ENCODE measurements at places on chromosomes 5 and 9. TPM values are rescaled to one million over a fixed set of nuclear protein-coding genes. Genes with fewer than 3 reads are reported as not detected.

Gene GABRA6
- polyA plus RNA-seq, result not detected

Gene LRRC8A
- polyA plus RNA-seq, result 111 TPM

Gene FBXO38
- 9.0 TPM for polyA plus RNA-seq

Gene ADAMTS6
- polyA plus RNA-seq, result 0.74 TPM

Gene FEM1C
- 4.4 TPM for polyA plus RNA-seq

GRCh38 chr9:124254261-124254682, 3.5 kb upstream of the NEK6 start:
- no peak overlapping the region for H3K4me3 ChIP-seq
- no peaks in the 10 kb centered on the region for H3K27me3 ChIP-seq
- H3K36me3 ChIP-seq, result no peaks in the 10 kb centered on the region
- DNase-seq, result no peak
- no peak overlapping the region for H3K27ac ChIP-seq
- H3K4me1 ChIP-seq, result peaks cover 6% of the 10 kb centered on the region

DNA sequence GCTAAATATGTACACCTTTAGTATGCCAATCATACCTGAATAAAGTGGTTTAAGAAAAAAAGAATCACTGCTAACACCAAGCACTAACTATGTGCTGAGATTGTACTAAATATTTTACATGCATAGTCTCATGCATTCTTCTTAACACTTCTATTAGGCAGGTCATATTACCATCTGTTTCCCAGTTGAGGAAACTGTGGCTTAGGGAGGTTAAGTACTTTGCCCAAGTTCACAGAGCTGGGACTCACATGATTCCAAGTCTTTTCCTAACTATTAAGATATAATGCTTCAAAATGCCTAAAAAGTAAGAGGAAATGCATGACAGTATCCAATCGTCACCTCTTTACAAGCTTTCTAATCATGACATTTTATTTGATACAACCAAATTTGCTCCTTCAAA, 69.2 kb upstream of the PLPP6 start:
- no peaks in the 10 kb centered on the region for H3K27me3 ChIP-seq
- no peak overlapping the region for H3K27ac ChIP-seq
- no peaks in the 10 kb centered on the region for H3K36me3 ChIP-seq
- DNase-seq, result no peak
- no peak overlapping the region for H3K4me3 ChIP-seq

DNA sequence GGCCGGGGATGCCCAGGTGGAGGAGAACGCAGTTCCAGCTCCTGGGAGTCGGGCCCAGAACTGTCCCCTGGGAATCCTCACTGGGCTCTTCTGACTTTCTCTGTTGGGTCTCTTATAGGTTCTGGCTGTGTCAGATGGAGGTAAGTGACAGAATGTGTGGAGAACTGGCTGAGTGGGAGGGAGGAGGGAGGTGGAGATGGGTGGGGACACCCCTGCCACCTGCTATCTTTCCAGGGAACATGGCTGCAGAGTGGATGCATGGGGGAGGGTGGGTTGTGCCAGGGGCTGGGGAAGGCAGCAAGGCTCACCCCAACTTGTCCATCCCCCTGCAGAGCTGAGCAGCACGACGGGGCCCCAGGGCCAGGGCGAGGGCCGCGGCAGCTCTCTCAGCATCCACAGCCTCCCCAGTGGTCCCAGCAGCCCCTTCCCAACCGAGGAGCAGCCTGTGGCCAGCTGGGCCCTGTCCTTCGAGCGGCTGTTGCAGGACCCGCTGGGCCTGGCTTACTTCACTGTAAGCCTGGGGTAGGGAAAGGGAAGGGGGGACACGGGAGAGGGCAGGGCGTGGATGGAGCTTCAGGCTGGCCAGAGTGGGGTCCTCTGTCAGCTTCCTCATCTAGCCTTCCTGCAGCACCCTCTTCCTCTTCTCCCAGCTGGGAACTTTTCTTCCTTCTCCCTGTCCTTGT, 8.3 kb downstream of the RGS14 start:
- no peaks in the 10 kb centered on the region for H3K36me3 ChIP-seq
- H3K27ac ChIP-seq, result peak overlapping the region; percentile 72
- DNase-seq, result no peak
- H3K27me3 ChIP-seq, result peaks cover 14% of the 10 kb centered on the region

- H3K4me3 ChIP-seq, result no peak overlapping the region
- H3K27me3 ChIP-seq, result no peaks in the 10 kb centered on the region
- H3K4me1 ChIP-seq, result no peaks in the 10 kb centered on the region
These were observed 8.6 kb downstream of the GCNT4 start for GRCh38 chr5:75043633-75044264.

DNA sequence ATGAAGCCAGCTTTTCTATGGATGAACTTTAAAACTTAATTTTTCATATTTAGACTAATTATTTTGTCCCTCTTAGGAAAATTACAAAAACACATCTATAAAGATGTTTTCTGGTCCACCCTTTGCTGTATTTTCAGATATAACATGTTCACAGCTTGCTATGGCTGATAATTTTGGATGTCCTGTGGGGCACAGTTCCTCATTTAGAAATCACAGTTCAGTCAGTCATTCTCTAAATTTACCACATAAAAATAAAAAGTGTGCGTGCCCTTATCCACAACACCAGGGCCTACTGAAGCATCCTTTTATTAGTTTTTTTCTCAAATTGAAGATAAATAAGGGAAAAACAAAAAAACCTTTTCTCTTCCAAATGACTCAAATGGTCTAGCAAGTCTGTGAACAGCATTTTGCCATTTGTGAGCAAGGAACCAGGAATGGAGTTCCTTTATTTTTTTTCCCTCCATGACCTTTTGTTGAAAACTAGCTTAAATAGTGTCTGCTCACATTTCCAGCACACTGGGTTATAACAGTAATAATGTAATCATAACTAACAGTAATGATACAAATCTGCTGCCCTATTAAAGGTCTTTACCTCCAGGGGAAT, 87.1 kb downstream of the CEMIP2 start:
- H3K4me1 ChIP-seq, result no peaks in the 10 kb centered on the region
- no peak for DNase-seq
- H3K27ac ChIP-seq, result no peak overlapping the region
- H3K27me3 ChIP-seq, result no peaks in the 10 kb centered on the region
- H3K4me3 ChIP-seq, result no peak overlapping the region
- H3K36me3 ChIP-seq, result no peaks in the 10 kb centered on the region

- no peak for DNase-seq
- H3K4me1 ChIP-seq, result peaks cover 6% of the 10 kb centered on the region
- peaks cover 11% of the 10 kb centered on the region for H3K36me3 ChIP-seq
- H3K27me3 ChIP-seq, result no peaks in the 10 kb centered on the region
- no peak overlapping the region for H3K4me3 ChIP-seq
These were observed 98.9 kb downstream of the MAP1B start for GRCh38 chr5:72206160-72206559.

GRCh38 chr9:90979639-90980038, 178.0 kb downstream of the SYK start:
- H3K27ac ChIP-seq, result no peak overlapping the region
- no peaks in the 10 kb centered on the region for H3K27me3 ChIP-seq
- H3K36me3 ChIP-seq, result no peaks in the 10 kb centered on the region
- H3K4me3 ChIP-seq, result no peak overlapping the region

- H3K36me3 ChIP-seq, result no peaks in the 10 kb centered on the region
- no peak for DNase-seq
- no peak overlapping the region for H3K4me3 ChIP-seq
- H3K27me3 ChIP-seq, result no peaks in the 10 kb centered on the region
- no peak overlapping the region for H3K27ac ChIP-seq
These were observed 3.2 kb upstream of the TERT start for GRCh38 chr5:1298067-1298551.

GRCh38 chr9:77424993-77425392, 223.1 kb downstream of the GNA14 start:
- H3K4me3 ChIP-seq, result no peak overlapping the region
- no peaks in the 10 kb centered on the region for H3K27me3 ChIP-seq
- H3K36me3 ChIP-seq, result no peaks in the 10 kb centered on the region
- H3K4me1 ChIP-seq, result no peaks in the 10 kb centered on the region
- no peak for DNase-seq

GRCh38 chr5:103333376-103333775, 74.8 kb downstream of the MACIR start:
- H3K4me1 ChIP-seq, result no peaks in the 10 kb centered on the region
- no peak overlapping the region for H3K4me3 ChIP-seq
- H3K27ac ChIP-seq, result no peak overlapping the region
- DNase-seq, result no peak

DNA sequence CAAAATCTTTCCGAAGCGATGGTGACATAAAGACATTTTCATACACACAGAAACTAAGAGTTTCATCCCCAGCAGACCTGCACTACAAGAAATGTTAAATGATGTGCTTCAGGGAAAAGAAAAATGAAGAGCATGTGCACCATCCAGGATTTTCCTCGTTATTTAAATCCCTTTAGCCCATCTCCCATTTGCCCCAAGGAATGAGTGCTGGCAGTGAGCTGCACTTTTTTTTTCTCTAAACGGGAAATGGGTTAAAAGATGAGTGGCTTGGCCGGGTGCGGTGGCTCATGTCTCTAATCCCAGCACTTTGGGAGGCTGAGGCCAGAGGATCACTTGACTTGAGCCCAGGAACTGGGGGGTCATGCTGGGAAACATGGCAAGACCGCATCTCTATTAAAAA, 6.8 kb upstream of the LRRC14B start:
- no peak for DNase-seq
- no peak overlapping the region for H3K4me3 ChIP-seq
- H3K4me1 ChIP-seq, result peaks cover 10% of the 10 kb centered on the region
- peaks cover 13% of the 10 kb centered on the region for H3K36me3 ChIP-seq

- H3K27ac ChIP-seq, result no peak overlapping the region
- H3K36me3 ChIP-seq, result no peaks in the 10 kb centered on the region
- DNase-seq, result no peak
- no peaks in the 10 kb centered on the region for H3K4me1 ChIP-seq
- no peak overlapping the region for H3K4me3 ChIP-seq
These were observed 28.5 kb upstream of the PUM3 start for GRCh38 chr9:2872250-2872930.

GRCh38 chr9:96442491-96442890, 7.5 kb upstream of the HABP4 start:
- no peaks in the 10 kb centered on the region for H3K36me3 ChIP-seq
- no peak for DNase-seq
- no peaks in the 10 kb centered on the region for H3K27me3 ChIP-seq
- no peaks in the 10 kb centered on the region for H3K4me1 ChIP-seq
- no peak overlapping the region for H3K4me3 ChIP-seq

DNA sequence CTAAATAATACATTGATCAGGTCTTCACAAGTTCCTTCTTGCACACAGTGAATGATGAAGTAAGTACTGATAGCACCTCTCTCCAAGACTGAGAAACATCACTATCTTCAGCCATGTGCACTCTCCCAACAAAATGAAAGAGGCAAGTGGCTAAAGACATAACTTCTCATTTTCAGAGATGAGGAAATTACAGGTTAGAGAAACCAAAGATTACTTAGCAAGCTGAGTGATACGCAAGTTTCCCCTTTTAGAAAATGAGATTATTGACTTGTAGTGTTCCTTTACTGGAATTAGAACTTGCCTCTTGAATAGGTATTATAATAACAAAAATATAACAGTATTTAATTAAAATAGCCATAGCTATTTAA, 21.6 kb downstream of the CEMIP2 start:
- no peaks in the 10 kb centered on the region for H3K27me3 ChIP-seq
- H3K4me3 ChIP-seq, result no peak overlapping the region
- H3K27ac ChIP-seq, result no peak overlapping the region
- H3K4me1 ChIP-seq, result peaks cover 6% of the 10 kb centered on the region
- H3K36me3 ChIP-seq, result peaks cover 14% of the 10 kb centered on the region
- DNase-seq, result no peak

All from H1 (cell line).